ENCODE measurements at places on chromosomes 7 and 10.

GRCh38 chr7:130396109-130396508 lies 15.8 kb downstream of the CPA1 start:
- DNase-seq, result no peak

DNA sequence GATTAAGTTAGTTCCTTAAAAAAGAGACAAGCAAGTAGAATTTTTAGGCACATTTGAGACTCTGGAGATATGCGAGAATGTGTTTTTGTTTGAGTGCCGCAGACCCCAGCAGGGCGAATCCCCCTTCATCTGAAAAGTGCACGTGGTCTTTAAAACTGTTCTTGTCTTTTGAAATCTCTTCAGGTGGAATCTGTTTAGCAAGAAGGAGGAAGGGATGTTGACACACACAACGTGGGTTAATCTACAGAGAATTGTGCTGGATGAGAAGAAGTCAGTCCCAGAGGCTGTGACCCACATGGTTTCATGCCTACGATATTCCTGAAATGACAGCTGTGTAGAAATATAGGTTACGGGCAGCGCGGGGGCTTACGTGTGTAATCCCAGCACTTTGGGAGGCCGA lies 27.1 kb upstream of the ZFAND2A start:
- DNase-seq, result no peak

- DNase-seq, result peak; percentile 21
Measured at GRCh38 chr10:79608505-79609375, 2.0 kb upstream of the SFTPA1 start.

- DNase-seq, result no peak
Measured at GRCh38 chr7:32033006-32033405, 37.2 kb downstream of the PDE1C start.

- no peak for DNase-seq
Measured at GRCh38 chr7:99829524-99830160, 1.8 kb downstream of the CYP3A43 start.

DNA sequence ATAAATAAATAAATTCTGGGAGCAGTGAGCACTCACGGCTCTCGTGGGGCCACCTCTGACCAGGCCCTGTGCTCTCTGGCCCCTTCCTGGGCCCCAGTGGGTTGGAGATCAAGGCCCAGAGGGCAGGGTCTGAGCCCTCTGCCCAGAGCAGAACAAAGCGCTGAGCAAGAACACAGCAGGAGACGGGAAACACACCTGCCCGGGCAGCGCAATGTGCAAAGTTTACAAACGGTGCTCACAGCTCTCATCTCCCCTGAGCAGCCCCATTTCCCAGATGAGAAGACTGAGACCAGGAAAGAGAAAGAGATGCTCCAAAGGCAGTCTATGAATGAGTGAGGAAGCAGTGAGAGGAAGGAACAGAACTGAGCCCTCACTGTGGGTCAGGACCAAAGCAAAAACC lies 3.0 kb downstream of the METTL27 start:
- DNase-seq, result no peak

DNA sequence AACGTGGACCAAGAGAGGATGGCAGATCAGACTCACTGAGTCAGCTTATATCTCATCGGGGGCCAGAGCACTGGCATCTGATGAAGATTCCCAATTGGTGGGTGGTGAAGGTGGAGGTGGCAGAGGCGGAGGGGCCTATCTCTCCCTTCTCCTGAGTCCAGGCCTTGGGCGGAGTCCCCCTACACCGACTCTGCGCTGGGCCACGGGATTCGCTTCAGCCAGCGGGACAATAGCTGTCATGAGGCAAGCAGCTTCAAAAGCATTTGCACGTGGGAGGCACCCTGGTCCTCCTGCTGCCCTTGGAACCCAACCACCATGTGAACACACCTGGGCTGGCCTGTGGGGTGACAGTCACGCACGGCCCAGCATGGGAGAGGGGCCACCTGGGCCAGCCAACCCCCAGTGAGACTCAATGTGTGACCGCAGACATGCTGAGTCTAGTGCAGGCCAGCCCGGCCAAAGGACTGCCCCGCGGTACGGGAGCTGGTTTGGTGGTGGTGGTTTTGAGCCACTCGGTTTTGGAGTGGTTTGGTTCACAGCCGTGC lies 466.8 kb upstream of the FOXK1 start:
- DNase-seq, result no peak

DNA sequence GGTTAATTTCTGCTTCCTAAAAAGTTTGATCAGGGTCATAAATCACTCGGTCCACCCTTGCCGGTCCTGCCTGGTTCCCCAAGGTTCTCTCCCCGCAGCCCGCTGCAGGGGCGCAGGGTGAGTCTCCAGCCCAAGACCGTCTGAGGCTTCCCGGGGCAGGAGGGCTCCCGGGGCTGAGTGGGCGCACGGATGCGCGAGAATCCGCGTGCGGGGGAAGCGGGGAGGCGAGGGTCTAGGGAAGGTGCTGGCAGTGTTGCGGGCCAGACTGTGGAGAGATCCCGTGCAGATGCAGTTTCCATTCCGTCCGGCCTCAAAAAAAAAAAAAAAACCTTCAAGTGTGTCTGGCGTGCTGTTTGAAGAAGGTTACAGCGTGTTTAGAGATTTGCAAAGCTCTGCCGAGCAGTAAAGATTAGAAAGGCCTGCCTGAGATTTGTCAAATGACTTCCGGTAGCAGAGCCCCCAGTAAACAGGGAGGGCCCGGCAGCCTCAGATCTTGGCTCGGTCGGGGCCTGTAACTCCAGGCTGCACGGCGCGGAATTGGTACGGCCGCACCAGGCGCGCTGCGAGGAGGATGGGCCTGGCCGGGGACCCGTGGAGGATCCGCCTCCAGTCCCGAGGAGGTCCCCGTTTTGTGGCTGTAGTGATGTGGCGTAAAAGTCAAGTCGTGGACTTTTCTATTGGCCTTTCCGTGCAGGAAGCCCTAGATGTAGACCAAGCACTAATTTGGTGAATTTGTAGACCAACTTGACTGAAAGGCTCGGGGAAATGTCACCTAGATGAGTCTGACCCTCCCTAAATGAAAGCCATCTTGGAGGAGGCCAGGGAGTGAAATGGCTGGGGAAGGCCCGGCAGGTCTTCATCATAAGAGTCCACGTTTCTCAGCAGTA lies 293.2 kb upstream of the NFE2L3 start:
- DNase-seq, result no peak

GRCh38 chr7:31741852-31742251 lies 54.8 kb downstream of the PPP1R17 start:
- no peak for DNase-seq

- no peak for DNase-seq
Measured at GRCh38 chr10:97607095-97607636, 17.6 kb downstream of the C10orf62 start.

DNA sequence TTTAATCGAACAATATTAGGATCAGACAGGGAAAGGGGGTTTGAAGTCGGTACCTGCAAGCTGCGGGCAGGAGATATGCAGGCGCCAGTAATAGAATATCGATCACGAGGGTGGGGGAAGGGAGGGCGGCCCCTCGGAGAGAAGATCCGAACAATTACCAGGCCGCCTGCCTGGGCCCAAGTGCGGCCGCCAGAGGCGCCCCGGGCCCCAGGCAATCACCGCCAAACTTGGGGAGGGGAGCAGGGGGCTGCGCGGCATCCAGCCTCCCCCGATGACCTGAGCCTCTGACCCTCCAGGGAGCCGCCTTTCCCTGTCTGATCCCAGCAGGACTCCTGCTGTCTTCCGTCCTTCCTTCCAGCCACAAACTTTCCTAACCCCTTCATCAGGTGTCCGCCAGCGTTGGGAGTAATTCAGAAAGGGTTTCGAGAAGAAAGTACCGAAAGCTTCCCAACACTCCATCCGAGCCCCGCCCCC lies 1.1 kb downstream of the NKX1-2 start:
- DNase-seq, result no peak
